Stimulated activated naive CD4-positive, alpha-beta T cell treated with Interleukin-2 at 50 U/mL for 16 hours (primary cell): ENCODE measurements at places on chromosomes 13 and 19.
A peak's percentile ranks its signal among the peaks of the same experiment; 100 is the strongest.

DNA sequence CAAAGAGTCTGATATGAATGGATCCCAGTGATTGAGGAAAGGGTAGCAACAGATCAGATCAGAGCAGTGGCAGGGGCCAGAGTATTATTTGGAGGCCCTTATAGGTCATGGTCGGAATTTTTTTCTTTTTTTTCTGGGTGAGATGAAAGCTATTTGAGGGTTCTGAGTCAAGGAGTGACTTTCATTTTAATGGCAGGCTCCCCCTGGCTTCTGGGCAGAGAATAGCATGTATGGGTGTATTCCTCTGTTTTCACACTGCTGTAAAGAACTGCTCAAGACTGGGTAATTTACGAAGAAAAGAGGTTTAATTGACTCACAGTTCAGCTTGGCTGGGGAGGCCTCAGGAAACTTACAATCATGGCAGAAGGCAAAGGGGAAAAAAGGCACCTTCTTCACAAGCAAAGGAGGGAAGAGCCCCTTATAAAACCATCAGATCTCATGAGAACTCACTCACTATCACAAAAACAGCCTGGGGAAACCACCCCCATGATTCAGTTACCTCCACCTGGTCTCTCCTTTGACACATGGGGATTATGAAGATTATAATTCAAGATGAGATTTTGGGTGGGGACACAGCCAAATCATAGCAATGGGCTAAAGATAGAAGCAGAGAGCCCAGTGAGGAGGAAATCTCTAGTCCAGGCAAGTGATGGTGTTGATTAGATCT lies 3.0 kb upstream of the SLC6A16 start:
- peak; percentile 34 for DNase-seq

DNA sequence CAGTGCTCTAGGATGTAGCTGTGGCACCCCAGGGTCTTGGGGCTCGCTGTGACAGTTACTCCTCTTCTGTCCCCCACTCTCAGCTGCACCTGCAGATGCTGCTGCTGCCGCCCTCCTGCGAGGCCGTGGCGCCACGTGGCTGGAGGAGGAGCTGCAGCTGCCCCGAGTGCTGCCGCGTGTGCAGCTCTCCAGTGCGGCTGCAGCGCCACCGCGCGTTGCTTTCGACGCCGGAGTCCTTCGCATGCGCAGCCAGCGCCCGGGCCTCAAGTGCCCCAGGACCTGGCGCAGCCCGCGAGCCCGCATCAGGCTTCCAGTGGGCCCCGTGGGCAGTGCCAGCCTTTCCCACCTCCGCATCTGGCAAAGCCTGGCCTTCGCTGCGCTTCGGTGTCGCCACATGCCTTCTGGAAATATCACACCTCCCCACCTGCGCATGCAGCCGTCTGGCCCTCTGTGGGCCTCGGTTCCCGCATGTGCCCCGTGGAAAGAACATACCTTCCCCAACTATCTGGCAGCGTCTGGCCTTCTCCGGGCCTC lies 692 bp upstream of the ZNF580 start:
- DNase-seq, result peak; percentile 73

- no peak for DNase-seq
Measured at GRCh38 chr13:98280176-98280510, 103.1 kb upstream of the RNF113B start.

- no peak for DNase-seq
Measured at GRCh38 chr13:111327730-111328573, 7.5 kb downstream of the TEX29 start.

GRCh38 chr13:110593430-110594130 lies 21.8 kb upstream of the NAXD start:
- DNase-seq, result no peak

DNA sequence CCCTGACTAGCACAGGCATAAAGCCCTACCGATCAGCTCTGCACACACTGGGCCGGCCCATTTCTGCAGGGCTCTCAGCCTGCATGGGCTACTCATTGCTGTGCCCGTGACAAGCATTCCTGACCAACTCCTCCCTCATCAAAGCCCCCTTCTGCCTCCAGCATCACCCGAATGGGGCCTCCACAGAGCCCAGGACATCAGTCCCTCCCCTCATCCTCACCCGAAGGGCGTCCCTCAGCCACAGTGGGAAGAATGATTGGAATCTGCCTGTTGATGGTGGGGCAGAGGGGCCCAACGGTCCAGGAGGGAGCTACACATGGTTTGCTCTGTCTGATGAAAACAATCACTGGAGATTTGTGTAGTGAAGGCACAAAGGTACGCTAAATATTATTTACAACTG lies 43.8 kb downstream of the SERP2 start:
- DNase-seq, result no peak
